ENCODE measurements at places on chromosomes 4 and X.

DNA sequence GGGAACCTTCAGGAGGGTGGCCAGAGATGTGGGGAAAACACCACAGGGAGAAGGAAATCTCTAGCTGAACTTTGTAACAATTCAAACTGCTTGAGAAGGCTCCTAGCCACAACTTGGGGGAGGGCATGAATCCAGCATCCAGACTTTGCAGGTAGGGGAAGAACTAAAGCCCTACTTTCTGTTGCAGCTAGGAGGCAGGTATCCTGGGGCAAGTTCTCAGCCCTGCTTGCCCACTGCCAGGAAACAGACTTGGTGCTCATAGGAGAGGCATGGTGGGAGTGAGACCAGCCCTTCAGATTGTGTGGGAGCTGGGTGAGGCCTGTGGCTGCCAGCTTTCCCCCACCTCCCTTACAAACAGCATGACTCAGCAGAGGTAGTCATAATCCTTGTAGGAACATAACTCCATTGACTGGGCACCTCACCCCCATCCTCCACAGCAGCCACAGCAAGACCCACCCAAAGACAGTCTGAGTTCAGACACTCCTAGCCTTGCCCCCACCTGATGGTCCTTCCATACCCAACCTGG, 209.5 kb upstream of the CPEB2 start:
- no peak for DNase-seq

DNA sequence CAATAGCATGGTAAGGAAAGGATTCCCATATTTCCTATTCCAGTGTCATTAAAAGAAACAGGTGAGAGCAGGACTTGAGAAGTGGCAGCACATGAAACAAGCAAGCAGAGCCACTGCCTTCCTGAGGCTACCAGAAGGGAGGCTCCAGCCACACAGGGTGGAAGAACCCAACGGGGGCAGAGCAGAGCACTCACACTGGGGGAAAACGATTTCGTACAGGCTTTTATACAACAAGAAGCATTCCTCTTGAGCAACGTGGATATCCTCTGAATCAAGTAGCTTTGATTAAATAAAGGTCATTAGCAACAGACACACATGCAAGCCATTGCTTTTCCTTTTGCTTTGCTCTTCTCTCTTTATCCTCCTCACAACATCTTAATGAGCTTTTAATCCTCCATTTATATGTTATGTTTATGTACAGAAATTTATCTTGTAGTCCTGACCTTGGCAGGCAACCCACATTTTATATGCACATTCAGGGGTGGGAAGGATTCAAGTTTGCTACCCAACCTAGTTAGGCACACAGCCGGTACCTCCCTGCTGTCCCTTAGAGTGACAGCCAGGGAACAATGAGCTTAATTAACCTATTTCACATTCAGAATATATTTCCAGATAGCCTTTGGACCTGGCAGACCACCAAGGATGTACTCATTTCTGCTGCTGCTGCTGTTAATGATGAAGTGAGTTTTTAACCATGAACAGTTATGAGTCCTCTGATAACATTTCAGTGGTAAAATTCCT, 202.1 kb downstream of the ARHGAP24 start:
- DNase-seq, result no peak

- no peak for DNase-seq
Measured at GRCh38 chrX:122252454-122252853, 931.6 kb upstream of the GRIA3 start.

- DNase-seq, result no peak
Measured at GRCh38 chrX:136802515-136802914, 21.8 kb upstream of the ARHGEF6 start.

- no peak for DNase-seq
Measured at GRCh38 chrX:53695946-53696549, 9.5 kb upstream of the HUWE1 start.

- DNase-seq, result no peak
Measured at GRCh38 chr4:152971053-152971452, 34.9 kb downstream of the FHDC1 start.

GRCh38 chr4:134663742-134664141, 462.2 kb upstream of the PABPC4L start:
- DNase-seq, result no peak

GRCh38 chr4:23945451-23946017, 55.7 kb upstream of the PPARGC1A start:
- DNase-seq, result peak; percentile 73

DNA sequence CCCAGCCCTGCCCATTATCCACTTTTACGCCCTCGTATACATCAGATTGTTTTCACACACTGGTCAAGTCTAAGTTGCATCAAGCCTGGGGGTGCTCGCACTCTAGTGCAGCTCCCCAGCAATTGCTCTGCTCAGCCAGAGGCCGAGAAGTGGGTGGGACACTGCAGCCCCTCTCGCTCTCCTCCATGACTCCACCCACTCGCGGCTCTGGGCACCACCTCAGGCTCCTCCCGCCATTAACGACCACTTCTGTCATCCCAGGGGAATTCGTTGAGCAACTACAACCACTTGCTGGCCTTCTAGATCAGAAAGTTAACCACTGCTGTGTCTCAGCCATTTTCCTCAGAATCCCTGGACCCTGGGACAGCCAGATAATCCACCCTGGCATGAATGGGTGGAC, 53.6 kb downstream of the ETNPPL start:
- DNase-seq, result no peak

DNA sequence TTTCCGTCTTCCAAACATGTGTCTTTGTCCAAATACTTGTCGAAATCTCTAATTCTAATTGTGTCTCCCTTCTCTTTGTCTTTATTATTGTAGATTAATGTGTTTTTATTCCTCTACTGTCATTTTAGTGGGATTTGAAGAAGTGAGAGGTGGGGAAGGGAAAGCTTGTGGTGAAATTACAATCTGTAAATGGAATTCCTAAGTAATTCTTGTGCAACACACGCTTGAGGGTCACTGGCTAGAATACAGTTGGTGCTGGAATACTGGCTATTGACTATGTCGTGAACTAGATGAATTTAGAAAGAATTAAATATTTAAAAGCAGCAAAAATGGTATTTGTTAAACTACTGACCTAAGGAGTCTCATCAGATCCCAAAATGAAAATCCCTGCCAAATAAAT, 10.7 kb upstream of the FNIP2 start:
- no peak for DNase-seq

DNA sequence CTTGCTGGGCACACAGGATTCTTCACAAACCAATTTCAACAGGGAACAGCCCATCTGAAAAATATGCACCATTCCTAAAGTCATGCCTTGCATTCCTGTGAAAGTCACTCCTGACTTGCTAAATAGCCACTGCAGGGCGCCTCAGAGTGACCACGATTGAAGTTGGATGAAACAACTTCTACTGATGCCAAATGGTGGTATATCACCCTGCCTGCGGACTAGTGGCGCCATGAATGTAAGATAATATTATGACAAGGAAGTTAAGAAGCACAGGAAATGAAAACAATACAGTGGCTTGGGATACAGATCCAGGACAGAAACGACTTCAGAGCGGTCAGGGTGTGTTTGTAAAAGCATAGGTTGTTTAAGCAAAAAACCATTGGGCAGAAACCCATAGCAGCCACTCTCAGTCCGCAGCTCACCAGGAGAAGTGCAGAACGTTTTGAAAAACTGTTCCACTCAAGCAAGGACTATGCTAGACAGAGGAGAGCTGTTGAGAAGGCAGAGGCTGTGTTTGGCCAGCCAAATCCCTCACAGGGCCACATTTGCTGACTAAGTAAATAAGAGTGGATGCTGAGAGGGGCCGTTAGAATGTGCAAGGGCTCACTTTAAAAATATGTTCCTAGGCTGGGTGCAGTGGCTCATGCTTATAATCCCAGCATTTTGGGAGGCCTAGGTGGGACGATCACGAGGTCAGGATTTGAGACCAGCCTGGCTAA, 250.4 kb downstream of the PTTG2 start:
- DNase-seq, result no peak

DNA sequence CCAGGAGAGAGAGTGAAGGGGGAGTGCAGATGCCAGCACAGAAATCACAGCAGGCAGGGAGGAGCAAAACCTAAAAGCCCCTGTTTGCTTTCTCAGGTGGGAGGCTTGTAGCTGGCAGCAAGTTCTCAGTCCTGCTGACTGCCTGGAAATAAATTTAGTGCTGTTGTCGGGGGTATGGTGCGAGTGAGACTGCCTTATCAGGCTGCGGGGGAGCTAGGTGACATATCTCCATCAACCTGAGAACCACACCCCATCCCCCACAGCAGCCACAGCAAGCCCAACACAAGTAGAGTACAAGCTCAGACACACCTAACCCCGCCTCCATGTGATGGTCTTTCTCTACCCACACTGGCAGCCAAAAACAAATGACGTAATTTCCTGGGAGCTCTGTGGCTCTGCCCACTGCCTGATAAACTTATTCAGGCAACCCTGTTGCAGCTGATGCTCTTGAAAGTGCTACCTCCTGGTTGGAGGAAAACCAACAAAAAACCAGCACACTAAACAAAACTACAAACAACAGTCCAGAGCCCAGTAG, 953.4 kb upstream of the NDST4 start:
- DNase-seq, result no peak

DNA sequence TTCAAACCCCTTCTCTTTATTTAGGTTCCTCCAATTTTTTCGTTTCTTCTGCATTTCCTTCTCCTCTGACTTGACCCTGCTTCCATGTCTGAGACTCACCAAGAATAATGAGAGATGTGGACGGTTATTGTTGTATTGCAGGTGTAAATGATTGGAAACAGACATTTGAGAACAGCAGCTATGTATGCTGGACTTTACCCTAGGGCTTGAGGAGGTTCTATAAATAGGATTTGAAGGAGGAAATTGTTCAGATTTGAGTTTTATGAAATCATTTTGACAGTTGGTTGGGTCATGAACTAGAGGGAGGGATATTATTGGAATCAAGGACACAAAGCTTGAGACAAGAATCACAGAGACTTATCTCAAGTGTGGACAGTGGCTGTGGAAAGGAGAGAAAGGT, 614.6 kb upstream of the CPEB2 start:
- DNase-seq, result no peak

- DNase-seq, result no peak
Measured at GRCh38 chrX:155071694-155072280, 479 bp downstream of the BRCC3 start.

GRCh38 chrX:68710870-68711576, 63.6 kb downstream of the STARD8 start:
- DNase-seq, result peak; percentile 70

- DNase-seq, result no peak
Measured at GRCh38 chrX:130001893-130002292, 19.5 kb downstream of the BCORL1 start.
